ENCODE measurements at places on chromosomes 3 and 15.

- no peak for DNase-seq
Measured at GRCh38 chr3:50204804-50205412, at the start of gene SLC38A3. Gene SLC38A3 (plus strand): TSS chr3:50205271. CDS start chr3:50214200, 8,929 bp downstream.

- no peak for DNase-seq
Measured at GRCh38 chr3:33202711-33203457, 15.7 kb downstream of the SUSD5 start.

DNA sequence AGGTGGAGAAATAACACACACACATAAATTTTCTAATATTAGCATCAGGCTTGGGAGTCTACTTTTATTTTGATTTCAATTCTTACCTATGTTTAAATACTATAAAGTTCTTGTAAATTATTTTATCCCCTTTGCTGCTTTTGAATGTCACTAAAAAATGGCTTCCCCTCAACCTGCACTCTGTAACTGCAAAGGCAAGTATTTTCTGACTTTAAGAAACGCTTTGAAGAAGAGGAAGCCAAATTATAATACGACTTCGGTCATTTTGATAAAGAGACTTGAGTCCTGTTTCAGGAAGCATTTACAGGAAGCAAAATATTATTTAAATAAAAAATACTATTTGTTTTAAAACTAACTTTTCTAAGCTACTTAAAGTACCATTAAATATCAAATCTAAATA, 627.7 kb upstream of the AGTR1 start:
- no peak for DNase-seq

DNA sequence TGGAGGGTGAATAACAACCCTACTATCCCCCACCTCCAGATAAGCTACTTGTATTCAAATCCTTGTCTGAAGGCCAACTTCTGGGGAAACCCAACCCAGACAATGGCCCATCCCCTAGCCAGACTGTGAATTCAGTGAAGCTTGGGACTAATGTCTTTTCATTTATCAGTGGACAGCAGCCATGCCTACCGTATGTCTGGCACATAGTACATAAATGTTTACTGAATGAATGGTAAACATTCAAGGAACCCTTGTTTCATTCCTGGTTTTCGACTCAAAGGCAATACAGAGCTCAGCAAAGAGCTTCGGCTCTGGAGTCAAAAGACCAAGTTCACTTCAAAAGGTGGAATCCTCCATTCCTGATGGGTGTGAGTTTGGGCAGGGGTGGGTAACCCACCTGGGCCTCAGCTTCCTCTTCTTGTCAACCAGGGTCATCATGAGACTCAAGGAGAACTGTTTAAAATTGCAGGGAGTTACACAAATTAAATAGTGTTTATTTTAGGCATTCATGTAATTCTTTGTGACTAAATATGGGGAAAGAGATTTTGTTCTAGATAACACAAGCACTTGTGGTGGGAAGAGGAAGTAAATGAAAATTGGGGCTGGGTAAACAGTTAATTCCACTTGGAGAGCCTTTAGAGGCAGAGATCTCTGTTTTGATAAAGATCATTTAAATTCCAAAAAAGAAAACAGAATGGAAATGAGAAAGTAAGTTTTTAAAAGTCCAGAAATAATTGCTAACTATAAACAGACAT, 303.7 kb upstream of the WNT5A start:
- DNase-seq, result no peak

DNA sequence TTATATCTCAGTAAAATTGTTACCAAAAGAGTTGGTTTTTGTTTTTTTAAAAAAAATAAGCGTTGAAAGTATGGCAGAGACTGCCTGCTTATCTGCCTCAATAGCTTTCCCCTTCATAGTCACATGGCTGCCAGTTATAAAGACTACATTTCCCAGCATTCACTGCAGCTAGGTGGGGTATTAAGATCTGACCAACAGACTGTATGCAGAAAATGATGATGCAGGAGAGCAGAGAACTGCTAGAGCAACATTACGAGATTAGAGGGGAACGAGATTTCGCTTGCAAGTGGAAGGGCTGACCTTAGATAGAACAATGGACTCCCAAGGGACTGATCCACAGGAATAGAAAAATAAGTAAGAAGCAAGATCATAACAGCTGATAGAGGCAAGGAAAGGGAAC, 14.3 kb downstream of the RHOA start:
- no peak for DNase-seq

DNA sequence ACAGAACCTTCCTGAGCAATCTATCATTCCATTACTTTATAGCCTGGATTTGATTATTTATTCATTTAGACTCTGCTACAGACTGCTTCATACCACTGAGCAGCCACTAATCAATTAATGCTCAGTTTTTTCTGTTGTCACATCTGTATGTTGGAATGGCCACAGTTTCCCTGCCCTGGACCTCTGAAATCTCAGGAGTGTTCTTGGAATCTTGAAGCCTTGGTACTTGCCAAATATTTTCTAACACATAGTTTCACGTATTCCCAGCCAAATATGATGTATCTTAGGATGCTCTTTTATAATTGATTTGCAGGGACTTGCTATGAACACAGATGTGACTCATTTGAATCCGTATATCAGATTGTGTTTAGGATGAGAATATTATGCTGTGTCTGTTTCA, 225.8 kb downstream of the TAFA4 start:
- no peak for DNase-seq

- DNase-seq, result no peak
Measured at GRCh38 chr3:99940350-99940749, 122.7 kb downstream of the CMSS1 start.

DNA sequence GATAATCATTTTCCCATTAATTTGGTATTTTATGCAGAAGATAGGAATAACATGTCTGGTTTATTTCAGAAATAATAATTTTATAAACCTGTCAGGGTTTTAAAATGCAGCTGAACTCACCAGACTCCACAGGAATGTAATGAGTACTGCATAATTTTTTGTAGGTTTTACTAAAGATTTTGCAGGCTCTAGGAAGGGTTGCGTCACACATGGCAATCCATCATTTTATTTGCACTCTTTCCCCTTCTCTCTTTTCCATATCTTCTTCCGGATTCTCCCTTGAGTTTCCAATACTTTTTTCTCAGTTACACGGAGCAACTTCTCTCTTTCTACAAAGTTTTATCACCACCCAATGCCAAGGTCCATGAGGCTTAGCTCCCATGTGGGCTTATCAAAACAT, 234.7 kb downstream of the NFKBIZ start:
- no peak for DNase-seq
